HepG2 (cell line): ENCODE measurements at places on chromosomes 2 and 18. TPM values are rescaled to one million over a fixed set of nuclear protein-coding genes. Genes with fewer than 3 reads are reported as not detected.

DNA sequence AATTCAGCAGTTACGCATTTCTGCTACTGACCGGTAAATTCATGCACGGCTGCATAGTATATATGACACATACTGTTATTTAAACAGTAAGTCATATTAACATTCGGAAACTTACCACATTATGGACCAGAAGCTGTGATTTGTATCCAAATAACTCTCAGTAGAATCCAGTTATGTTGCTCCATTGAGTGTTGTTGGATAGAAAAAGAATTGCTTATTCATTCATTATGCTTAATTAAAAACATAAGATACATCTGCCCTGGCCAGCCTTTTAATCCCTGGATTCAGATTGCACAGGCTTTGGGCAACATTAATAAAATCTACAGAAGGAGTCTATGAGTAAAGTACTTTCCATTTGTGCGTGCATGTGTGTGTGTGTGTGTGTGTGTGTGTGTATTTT is 111.3 kb downstream of the CPS1 start:
- no peak for DNase-seq

GRCh38 chr2:170359466-170359865 is 181.5 kb downstream of the MYO3B start:
- no peak for DNase-seq

DNA sequence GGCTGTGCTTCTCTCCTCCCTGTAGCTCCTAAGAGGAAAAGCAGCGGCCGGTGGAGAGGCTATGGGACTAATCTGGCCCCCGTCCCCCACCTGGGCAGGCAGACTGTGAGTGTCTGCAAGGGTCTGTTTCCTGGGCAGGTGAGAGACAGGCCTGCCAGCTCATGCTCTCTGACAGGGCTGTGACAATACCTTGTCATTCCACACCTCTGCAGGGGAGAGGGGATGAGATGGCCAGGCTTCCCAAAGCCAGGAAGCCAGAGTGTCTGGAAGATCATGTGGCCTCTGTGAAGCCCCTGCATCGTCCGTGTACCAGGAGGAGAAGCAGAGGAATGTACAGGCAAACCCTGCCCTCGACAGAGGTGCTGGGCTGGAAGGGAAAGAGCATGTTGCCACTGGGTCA is 142.5 kb upstream of the GATA6 start:
- no peak for DNase-seq

GRCh38 chr2:205713086-205713485 is 30.8 kb downstream of the NRP2 start:
- no peak for DNase-seq

DNA sequence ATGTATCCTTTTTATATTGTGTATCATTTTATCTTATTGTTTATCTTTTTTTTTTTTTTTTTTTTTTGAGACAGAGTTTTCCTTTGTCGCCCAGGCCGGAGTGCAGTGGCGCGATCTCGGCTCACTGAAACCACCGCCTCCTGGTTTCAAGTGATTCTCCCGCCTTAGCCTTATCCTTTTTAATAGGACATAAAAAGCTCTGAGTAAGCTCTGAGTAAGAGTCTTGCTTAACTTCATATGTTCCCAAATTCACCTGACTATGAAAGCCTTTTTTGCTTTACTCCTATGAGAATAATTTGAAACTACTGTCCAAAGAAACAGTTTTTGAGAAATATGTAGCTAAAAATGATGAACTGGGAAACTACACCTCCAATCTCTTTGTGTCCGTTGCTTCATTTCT is 525.5 kb downstream of the IRS1 start:
- no peak for DNase-seq

DNA sequence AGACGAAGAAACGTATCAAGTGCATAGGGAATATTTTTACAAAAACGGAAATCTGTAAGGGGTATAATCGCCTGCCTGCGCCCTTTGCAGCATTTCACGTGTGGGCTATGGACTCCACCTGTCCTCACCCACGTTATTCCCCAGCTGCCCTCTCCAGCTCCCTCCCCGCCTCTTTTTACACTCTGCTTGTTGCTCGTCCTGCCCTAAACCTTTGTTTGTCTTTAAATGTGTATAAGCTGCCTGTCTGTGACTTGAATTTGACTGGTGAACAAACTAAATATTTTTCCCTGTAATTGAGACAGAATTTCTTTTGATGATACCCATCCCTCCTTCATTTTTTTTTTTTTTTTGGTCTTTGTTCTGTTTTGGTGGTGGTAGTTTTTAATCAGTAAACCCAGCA is 169.4 kb upstream of the SIX3 start:
- no peak for DNase-seq

- DNase-seq = no peak
Measured at GRCh38 chr2:45748239-45748638, 96.8 kb downstream of the PRKCE start.

- no peak for DNase-seq
Measured at GRCh38 chr2:162233197-162233596, 10.0 kb downstream of the FAP start.

GRCh38 chr2:17583166-17583565 is 42.7 kb downstream of the VSNL1 start:
- DNase-seq = no peak

DNA sequence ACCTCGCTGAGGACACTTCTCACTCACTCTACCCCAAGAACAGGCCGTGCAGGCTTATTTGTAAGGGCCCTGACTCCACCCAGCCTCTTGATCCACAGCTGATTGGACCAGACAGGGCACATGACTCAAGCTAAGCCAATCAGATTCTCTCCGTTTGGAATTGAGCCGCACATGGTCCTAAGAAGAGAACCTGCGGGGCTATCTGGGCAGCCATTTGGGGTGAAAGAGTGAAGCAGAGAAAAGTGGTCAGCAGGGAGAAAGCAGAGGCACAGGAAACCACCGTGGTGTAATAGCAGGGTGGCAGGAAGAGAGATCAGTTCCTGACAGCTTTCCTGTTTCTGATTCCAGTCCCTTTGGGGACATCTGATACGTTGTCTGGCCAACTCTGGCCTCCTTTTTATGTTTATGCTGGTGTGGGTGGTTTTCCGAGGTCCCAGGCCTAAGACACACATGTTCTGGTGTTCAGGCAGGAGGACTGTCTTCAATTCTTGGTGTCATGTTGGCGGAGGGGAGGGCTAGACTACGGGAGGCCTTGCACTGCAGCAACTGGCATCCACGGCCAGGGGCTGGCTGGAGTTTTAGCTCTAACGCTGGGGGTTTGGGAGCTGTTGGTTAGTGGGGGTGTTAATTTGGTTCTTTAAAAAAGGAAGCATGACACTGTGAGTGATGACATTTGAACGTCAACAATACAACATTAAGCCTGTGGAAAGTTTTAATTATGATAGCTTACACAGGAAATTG is 26.1 kb upstream of the SPTBN1 start:
- no peak for DNase-seq

DNA sequence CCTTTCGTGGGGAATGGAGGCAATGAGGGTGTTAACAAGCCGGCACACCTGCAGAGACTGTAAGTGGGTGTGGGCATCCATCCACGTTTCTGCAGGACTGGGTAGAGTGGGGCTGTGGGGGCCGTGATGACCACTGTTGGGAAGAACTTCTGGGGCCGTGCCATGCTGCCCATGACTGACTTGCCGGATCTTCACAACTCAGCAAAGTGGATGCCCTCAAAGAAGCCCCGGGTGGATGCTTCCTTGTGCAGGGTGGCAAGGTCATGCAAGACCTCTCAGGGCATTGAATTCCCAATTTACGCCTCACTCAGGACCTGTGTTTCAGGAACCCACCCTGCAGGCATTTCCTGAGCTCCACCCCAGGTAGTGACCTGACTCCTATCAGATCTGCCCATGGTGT is 143.5 kb upstream of the TPO start:
- no peak for DNase-seq

GRCh38 chr2:118077636-118078247 is 10.5 kb upstream of the INSIG2 start:
- DNase-seq = peak; percentile 22

- DNase-seq = no peak
Measured at GRCh38 chr18:67428158-67428557, 88.4 kb downstream of the DSEL start.

- DNase-seq = no peak
Measured at GRCh38 chr2:71922499-71923142, 225.0 kb downstream of the CYP26B1 start.

DNA sequence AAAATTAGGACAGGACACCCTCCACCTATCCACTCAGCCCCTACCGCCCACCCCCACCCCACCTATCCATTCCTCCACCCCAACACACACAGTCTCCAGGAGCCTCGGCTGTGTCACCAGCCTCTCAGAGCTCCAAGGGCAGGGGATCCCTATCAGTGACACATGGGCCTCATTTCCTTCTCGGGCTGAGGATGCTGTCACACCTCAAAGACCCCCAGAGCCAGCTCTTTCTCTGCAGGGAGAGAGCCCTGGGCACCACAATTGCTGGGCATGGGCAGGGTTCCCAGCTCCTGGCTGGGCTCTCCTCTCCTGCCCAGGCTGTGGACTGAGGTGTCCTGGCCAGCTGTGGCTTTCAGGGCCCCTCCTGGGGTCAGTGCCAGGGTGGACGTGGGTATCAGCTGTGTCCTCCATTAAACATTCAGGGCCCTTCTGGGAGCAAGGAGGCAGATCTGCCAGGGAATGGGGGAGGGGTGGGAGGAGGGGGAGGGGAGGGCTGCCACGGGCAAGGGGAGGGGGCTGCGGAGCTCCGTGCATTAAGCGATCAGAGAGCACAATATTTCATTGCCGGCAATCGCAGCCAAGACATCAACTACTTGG is 14.3 kb upstream of the ECEL1 start:
- DNase-seq = no peak

- DNase-seq = peak; percentile 92
Measured at GRCh38 chr18:48781163-48781987, 169.4 kb downstream of the SMAD7 start.

DNA sequence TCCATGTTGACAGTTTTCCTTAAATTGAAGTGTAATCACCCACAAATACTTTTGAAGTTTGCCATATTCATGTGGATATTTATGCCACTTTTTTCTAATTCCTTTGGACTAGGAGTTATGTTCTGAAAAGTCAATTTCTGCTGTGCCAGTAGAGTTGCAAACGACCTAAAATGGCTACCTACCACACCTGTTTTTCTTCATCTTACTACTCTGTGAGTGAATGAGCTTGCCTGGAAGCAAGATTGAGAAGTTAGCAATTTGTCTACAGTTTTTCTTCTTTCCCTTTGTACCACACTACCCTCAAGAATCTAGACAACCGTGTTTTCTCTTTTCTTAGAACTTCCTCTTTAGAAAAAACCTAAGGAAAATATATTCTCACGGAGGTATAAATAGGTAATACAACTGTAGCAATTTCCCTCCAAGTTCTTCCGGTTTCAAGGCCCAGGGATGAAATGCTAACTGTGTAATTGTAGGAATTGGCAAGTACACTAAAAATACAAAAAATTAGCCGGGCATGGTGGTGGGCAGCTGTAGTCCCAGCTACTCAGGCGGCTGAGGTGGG is 7.3 kb upstream of the SLC39A10 start:
- DNase-seq = no peak

GRCh38 chr18:41973983-41974382 is 18.9 kb downstream of the PIK3C3 start:
- no peak for DNase-seq

- no peak for DNase-seq
Measured at GRCh38 chr18:2846636-2847316, at the start of gene EMILIN2. Gene EMILIN2, plus strand, starts transcription at chr18:2847006. Its CDS starts 183 bp downstream, at chr18:2847189.

DNA sequence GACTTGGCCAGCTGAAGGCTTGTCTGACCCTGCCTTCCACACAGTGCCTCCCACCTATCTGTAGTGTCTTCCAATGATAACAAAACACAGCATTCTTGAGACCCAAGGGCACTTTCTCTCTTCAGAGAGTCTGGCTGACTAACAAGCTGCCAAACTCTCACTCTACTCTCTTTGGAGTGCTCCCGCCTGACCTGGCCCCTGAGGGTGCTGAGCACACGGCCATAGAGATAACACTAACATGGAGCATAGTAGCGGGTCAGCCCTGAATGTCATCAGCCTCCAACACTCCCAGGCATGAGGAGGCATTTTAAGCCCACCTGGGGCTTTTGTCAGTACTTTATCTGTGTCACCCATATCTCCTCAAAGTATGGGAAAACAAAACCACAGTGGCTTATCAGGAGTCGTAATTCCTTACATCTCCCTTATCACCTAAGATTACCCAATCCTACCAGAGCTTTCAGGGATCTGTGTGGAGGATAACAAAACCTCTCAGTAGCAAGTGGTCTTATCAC is 160.3 kb upstream of the TCF4 start:
- DNase-seq = no peak

- peak; percentile 97 for DNase-seq
Measured at GRCh38 chr2:177397481-177398289, 5.1 kb downstream of the AGPS start.

GRCh38 chr18:41501848-41502247 is 453.2 kb upstream of the PIK3C3 start:
- DNase-seq = no peak

GRCh38 chr18:41449612-41450011 is 505.4 kb upstream of the PIK3C3 start:
- no peak for DNase-seq

DNA sequence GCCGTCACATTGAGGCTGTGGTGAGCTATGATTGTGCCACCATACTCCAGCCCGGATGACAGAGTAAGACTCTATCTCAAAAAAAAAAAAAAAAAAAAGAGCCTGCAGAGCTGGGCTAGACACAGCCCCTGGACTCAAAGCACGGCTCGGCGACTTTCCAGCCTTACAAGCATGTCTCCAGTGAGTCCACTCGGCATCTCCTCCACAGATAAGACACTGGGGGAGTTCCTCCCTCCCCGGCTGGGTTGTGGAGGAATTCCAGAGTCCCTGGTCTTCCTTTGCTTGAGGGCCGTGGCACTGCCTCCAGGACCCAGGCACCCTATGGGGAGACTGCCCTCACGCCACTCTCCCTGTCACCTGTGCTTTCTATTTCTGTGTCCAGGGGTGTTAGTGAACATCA is 30.9 kb upstream of the RPL31 start:
- DNase-seq = no peak

GRCh38 chr2:88180605-88181240 is 10.6 kb downstream of the THNSL2 start:
- no peak for DNase-seq

GRCh38 chr2:168663993-168664392 is 138.4 kb upstream of the NOSTRIN start:
- no peak for DNase-seq

TEX44 gene
- not detected in 2 replicates for total RNA-seq

TMEM178A gene
- 0.38 TPM in 1 of 2 replicates, not detected in the other for total RNA-seq

APOB gene
- total RNA-seq = 2,017 and 2,515 TPM in 2 replicates

PROKR1 gene
- total RNA-seq = not detected in 2 replicates

RFX8 gene
- total RNA-seq = not detected in 2 replicates

CCDC148 gene
- total RNA-seq = 0.49 and 0.73 TPM in 2 replicates

SPAG16 gene
- total RNA-seq = 22.3 and 26.5 TPM in 2 replicates

PCBP1 gene
- total RNA-seq = 32.0 and 104 TPM in 2 replicates

VSNL1 gene
- 63.2 and 103 TPM in 2 replicates for total RNA-seq

SCN2A gene
- total RNA-seq = 0.17 and 0.20 TPM in 2 replicates

ARMC9 gene
- total RNA-seq = 12.8 and 14.5 TPM in 2 replicates

NFATC1 gene
- total RNA-seq = not detected in 2 replicates

CRACDL gene
- 0.15 TPM in 1 of 2 replicates, not detected in the other for total RNA-seq

CCDC85A gene
- not detected in 2 replicates for total RNA-seq

TYW5 gene
- 14.6 and 14.8 TPM in 2 replicates for total RNA-seq

MDH1B gene
- total RNA-seq = 0.86 and 0.91 TPM in 2 replicates

ST6GAL2 gene
- total RNA-seq = not detected in 2 replicates

RGPD8 gene
- total RNA-seq = 12.8 and 18.7 TPM in 2 replicates

GRB14 gene
- 3.8 and 5.8 TPM in 2 replicates for total RNA-seq
